SK-MEL-5 (cell line): ENCODE measurements at places on chromosomes 4 and X.

GRCh38 chr4:63493265-63493664 is 916.0 kb downstream of the TECRL start:
- no peak for DNase-seq

GRCh38 chrX:13092455-13092941 is 48.1 kb upstream of the FAM9C start:
- DNase-seq, result no peak

- no peak for DNase-seq
Observed at GRCh38 chr4:173477016-173477415, 53.0 kb downstream of the HAND2 start.

DNA sequence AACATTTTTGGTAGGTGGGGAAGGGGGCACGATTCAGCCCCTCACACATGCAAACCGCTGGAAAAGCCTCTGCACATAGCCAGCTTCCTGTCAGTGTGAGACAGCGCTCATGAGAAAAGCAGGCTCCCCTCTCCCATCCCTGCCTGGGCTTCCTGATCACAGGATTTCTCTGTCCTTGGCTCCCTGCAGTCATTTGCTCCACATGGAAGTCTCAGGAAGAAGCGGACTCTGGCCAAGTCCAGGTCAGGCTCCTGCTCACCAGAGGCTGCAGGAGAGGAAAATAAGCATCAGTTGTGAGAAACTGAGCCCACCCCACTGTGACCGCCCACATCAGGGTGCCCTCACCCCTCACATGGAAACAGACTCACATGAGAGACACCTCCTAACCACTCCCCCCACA is 664.3 kb upstream of the TENM3 start:
- DNase-seq, result no peak

DNA sequence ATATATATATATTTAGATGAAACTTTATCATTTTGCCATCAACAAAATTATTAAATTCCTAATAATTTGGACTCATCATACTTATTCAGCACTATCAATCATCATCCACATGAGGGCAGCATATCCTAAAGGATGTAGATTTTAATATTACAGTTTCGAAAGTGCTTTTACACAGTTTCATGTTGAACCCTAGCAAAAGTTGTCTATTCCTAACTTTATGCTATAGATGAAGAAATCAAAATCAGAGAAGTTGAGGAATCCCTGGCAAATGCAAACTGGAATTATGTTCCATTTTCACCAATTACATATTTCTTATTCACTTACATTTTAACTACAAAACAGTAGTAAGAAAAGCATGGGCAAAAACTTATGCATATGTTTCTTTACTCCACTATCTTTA is 36.6 kb upstream of the UGT2A1 start:
- DNase-seq, result peak; percentile 64

DNA sequence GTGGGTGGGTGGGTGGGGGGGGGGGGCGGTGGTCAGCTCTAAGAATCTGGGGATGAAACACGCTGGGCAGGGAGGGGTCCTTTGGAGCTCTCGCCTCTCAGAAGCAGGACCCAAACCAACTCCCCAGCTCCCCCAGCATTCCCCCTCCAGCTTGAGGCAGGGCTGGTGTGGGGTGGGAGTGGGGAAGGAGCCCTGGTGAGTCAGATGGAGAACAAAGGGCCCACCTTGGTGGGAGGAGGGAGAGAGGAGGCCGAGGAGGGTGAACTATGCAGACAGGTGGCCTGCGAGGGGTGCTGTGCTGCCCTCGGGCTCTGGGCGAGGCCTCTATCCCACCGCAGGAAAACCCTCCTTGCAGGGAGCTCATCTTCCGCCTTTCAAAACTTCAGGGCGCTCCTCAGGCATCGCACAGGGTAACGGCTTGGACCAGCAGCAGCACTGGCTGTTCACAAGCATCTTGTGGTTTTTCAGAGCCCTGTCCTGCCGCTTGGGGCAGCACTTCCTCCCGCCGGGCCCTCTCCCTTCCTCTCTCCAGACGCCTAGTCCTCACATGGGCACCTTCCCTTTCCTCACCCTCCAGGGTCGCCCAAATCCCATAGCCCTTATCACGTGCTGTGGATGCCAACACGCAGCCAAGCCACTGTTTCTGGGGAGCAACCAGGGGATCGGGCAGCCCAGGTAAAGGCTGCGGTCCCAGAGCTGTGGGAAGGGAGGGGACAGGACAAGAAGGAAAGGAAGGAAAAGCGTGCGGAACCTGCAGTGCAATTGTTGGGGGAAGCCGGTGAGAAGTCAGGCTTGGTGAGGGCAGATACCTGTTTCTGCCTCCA is 34.0 kb upstream of the GRPEL1 start:
- peak; percentile 74 for DNase-seq

GRCh38 chrX:152632445-152633097 is 5.1 kb upstream of the GABRQ start:
- peak; percentile 59 for DNase-seq

DNA sequence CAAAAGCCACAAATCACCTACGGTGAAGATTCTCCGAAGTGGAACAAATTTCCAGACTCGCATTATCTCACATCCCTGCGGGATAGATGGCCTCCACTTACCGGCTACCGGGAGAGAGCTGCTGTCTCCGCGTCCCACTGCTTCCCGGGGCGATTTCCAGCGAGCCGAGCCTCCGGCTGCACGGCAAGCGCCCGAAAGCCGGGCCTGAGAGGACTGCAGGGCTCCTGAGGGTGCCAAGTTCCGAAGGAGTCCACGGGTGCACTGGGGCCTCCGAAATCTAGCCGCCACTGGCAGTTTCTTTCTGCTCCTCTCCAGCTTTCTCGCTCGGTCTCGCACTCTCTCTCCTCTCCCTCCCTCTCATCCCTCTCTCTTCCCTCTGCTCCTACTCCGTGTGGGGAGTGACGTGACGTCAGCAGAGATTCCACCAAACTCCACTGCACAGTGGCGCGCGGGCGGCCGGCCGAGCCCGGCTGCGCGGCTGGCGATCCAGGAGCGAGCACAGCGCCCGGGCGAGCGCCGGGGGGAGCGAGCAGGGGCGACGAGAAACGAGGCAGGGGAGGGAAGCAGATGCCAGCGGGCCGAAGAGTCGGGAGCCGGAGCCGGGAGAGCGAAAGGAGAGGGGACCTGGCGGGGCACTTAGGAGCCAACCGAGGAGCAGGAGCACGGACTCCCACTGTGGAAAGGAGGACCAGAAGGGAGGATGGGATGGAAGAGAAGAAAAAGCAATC is 14.0 kb upstream of the PITX2 start:
- DNase-seq, result no peak

DNA sequence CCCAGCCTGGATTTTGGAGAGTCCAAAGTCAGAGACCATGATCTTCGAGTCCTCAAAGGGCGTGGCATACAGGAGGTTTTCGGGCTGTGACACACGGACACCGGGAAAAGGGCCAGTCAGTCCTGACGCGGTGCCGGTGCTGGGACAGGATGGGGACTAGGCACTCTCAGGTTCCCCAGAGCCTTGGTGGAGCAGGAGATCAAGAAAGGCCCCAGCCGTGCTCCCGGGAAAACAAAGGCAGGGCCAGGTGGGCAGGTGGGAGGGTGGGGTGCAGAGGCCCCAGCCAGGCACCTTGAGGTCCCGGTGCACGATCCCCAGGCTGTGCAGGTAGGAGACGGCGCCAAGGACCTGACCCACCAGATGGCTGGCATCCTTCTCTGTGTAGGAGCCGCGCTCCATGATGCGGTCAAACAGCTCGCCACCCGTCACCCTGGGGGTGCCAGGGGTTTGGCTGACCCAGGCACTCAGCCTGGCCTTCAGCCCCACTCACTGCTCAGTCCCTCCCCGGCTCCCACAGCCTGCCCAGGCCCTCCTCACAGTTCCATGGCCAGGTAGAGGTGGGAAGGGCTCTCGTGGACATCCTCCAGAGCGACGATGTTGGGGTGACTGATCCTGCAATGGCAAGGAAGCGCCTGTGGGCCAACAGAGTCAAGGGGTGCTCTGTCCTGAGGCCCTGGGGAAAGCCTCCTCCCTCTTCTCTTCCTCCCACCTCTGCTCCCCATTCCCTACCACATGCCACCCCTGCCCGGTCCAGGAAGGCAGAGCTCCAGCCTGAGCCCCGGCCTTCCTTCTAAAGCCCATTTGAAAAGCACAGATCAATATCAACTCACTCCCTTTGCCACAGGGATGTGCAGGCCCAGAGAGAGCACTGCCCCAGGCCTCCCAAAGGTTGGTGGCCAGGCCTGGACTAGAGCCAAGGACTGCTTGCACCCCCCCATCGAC is 1.8 kb downstream of the PNCK start:
- no peak for DNase-seq

DNA sequence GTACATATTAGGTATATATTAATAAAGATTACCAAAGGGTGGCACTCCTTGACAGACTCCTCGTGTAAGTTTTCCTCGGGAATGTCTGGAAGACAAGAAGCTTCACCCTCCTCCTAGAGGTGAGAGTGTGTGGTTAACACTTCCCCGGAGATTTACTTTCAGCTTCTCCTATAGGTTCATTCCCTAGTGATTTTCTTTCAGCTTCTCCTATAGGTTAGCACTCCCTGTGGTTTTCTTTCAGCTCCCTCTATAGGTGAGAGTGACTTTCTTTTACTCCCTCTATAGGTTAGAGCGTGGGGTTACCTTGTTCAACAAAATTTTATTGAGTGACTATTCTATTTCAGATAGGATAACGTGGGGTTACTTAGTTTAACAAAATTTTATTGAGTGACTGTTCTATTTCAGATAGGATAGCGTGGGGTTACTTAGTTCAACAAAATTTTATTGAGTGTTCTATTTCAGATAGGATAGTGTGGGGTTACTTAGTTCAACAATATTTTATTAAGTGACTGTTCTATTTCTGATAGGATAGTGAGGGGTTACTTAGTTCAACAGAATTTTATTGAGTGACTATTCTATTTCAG is 106.0 kb upstream of the PLAC1 start:
- peak; percentile 65 for DNase-seq

DNA sequence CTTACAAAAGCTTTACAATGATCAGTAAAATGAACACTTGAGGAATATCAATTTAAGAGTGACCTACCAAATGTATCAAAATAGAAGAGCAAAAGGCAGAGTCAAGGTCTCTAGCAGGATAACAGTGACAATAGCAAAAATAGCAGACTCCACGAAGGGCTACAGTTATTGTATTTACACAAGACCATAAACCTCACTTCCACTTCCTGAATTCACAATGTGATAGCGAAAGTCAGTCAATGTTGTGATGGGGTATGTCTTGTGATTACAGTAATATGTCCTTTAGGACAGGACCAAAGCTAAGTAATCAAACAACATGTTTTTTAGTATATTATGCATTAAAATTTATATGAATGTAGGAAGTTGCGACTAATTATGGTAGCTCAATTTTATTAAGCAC is 139.6 kb downstream of the IQCM start:
- DNase-seq, result no peak

DNA sequence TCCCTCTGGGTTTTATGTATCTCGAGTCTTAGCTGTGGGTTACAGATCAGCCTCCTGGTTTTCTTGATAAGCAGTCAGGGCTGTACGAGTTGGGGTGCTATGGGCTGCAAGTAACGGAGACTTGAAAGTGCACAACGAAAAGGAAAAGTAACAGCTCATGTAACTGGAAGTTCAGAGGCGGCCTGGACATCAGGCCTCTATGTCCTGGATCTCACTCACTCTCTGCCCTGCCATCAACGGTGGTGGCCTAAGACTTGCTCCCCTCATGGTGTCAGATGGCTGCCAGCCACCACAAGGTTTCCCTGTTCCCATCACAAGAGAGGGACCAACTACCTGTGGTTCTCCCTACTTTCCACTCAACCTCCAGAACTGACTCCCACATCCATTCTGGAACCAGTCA is 4.8 kb downstream of the PPP2R2C start:
- no peak for DNase-seq

DNA sequence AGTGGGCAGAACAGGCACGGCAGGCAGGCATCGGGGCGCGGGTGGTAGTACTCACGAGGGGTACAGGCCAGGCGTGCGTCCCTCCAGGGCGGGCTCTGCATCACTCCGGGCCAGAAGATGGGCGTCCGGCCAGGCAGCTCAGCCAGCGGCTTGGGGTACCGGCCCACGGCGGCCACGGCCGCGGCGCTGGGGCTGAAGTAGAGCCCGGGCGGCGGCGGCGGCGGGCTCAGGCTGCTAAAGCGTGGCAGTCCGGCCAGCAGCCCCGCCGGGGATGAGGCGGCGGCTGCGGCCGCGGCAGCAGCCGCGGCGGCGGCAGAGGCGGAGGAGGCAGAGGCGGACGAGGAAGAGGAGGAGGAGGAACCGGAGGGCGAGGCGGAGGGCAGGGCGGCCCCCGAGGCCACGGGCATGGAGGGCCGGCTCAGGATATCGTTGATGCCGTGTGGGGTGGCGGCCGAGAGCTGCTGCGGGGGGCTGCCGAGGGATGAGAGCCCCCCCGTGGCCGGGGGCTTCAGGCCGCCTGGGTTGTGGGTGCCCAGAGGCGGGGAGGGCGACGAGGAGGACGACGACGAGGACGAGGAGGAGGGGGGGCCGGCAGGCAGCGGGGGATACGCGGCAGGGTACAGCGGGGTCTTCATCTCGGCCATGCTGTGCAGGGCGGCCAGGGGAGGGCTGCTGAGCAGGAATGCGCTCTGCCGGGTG is 1.4 kb downstream of the NKX6-1 start:
- no peak for DNase-seq

DNA sequence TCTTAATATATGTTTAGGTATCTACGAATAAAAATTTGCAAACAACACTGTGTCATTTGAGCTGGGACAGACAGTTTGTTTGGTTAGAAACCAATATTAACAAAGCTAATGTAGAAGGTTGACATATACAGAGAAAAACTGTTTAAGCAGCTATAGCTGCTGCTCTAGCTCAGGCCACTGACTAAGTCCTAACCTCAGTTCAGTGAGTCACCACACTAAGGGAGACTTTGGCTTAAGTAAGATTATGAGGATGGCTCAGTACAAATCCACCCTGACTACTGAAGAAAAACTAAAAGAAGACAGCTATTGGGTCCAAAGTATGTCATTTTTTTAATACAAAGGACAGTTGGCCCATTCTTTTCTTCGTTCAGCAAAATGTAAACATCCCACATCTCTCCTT is 717.3 kb upstream of the ACTRT1 start:
- no peak for DNase-seq

DNA sequence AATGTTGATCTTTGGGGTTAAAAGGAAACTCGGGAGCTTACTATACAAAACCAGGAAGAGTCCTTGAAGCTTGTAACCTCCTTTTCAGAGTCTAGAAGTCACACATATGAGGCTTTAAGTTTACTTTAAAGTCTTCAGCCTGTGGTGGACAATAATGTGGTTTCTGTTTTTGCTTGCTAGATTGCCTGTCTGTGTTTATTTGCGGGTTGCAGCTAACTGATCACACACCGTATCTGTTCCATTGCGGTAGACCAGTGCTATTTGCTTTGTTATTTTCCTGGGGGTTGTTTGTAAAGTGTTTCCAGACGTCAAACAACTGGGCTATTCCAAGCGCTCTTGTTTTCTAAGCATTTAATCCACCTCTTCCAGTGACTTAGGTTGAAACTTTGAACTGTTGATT is 143.0 kb upstream of the GYPA start:
- DNase-seq, result no peak

DNA sequence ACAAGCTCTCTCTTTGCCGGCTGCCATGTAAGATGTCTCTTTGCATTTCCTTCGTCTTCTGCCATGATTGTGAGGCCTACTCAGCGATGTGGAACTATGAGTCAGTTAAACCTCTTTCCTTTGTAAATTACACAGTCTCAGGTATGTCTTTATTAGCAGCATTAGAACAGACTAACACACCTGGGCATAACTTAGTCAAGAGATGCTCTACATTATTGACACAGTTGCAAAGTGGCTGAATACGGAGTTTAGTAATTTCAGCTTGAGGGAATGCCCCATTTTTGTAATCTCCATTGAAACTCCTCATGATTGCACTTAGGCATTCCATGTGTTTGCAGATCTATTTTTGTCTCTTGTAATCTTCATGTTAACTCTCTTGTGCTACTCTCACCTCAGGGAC is 299.5 kb upstream of the HAND2 start:
- DNase-seq, result no peak

GRCh38 chr4:15653864-15654592 is 1.1 kb downstream of the FBXL5 start:
- peak; percentile 67 for DNase-seq
